Fibroblast of skin of back (primary cell): ENCODE measurements at places on chromosomes 5 and 9.
A peak's percentile ranks its signal among the peaks of the same experiment; 100 is the strongest.

DNA sequence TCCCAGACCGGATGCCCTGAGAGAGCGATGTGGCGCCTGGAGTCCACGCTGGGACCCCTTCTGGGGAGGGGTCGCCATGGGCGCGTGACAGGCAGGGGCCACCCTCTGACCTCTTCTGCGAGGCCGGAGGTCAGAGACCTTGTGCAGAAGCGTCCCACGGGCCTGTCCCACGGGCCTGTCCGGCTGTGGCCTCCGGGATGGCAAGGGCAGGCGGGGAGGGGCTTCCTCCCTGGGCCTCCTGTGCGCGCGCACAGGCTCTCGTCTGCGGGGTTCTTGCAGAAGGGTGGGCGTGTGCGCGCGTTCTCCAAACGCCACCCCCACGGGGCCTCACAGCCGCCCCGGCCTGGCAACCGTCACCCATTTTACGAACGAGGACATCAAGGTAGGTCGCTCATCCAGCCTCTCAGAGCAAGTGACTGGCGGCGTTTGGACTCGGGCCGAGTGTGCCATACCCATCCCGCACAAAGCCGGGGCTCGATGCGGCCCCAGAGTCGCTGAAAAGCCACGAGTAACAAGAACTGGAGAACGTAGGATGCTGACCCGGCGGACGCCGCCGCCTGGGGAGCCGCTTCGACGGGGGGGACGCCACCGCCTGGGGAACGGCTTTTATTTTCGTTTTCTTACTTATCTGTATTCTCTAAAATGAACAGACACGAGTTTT is 897 bp downstream of the AHRR start:
- DNase-seq: peak; percentile 50

GRCh38 chr9:87722393-87723088 is 3.4 kb upstream of the CTSL start:
- no peak for DNase-seq

DNA sequence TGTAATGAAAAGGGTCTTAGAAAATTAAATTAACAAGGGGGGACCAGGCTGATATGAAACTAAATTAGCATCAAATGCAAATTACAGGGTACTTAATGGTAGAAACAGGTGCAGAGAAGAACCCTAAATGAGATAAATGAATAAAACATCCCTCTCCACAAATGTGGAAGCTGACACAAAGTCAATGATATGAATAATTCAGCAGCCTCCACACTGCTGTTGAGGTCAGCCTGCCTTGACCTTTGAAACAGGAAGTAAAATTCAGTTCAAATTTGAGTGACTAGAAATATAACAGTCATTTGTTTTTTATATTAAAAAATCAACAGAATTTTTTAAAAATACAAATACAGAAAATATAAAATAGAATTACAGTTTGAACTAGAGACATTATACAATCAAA is 40.0 kb downstream of the EBF1 start:
- no peak for DNase-seq

GRCh38 chr9:111149018-111149759 is 110.9 kb upstream of the LPAR1 start:
- DNase-seq: no peak

GRCh38 chr5:67381236-67381880 is 184.8 kb upstream of the CD180 start:
- DNase-seq: no peak

DNA sequence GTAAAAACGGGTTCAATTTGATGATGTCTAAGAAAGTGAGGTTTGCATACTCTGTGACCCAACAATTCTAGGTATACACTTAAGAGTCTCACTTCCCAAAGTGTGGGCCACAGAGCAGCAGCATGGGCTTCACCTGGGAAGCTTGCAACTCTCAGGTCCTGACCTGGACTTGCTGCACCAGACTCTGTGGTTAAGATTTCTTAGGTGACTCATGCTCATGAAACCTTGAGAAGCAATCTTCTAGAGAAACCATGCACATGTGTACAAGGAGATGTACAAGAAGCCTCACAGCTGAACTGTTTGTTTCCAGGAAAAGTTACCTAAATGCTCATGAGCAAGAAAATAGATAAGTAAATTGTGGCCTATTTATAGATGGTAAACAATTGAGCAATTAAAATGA is 30.0 kb downstream of the DNAJC21 start:
- DNase-seq: peak; percentile 15

- DNase-seq: peak; percentile 59
Measured at GRCh38 chr5:55997742-55998351, 3.1 kb upstream of the IL6ST start.

GRCh38 chr9:70362952-70363351 is 51.5 kb downstream of the KLF9 start:
- no peak for DNase-seq

GRCh38 chr5:171074747-171075146 is 212.9 kb downstream of the RANBP17 start:
- DNase-seq: no peak

GRCh38 chr9:6557883-6558616 is 87.5 kb downstream of the GLDC start:
- no peak for DNase-seq

DNA sequence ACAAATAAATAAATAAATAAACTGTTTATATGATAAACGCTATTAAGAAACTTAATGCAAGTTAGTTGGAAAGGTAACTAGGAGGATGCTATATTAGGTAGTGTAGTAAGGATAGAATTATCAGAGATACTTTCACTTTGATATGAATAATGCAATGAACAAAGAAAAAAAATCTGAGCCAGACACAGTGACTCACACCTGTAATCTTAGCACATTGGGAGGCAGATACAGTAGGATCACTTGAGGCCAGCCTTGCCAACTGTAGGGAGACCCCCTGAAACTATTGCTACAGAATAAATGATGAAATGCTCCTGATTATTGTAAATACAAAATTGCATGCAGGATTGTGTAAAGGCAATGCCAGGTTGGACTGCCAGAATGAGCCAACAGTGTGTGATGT is 109.2 kb downstream of the ANXA2R start:
- no peak for DNase-seq
